Activated CD4-positive, CD25-positive, alpha-beta regulatory T cell (primary cell): ENCODE measurements at places on chromosomes 16 and 17.

DNA sequence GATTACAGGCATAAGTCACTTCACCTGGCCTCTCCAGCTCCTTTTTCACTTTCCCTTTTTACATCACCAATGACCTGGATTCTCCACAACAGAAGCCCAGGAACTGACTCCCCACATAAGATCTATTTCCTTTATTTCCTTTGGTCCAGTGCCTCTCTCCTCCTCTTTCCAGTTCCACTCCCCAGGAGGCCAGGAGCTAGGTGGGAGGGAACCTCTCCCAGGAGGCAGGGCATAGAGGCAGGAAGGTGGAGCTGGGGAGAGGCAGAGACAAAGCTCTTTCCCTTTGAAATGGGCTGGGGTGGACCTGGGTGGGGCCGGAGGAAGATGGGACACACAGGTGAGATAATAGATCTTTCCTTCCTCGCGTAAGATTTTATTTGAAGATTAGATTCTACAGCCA lies 318.3 kb upstream of the TNRC6C start:
- DNase-seq: no peak

GRCh38 chr17:77328823-77329740 lies 188.3 kb downstream of the SEC14L1 start:
- no peak for DNase-seq

- DNase-seq: no peak
Observed at GRCh38 chr17:8069587-8069860, 18.0 kb downstream of the ALOX12B start.

DNA sequence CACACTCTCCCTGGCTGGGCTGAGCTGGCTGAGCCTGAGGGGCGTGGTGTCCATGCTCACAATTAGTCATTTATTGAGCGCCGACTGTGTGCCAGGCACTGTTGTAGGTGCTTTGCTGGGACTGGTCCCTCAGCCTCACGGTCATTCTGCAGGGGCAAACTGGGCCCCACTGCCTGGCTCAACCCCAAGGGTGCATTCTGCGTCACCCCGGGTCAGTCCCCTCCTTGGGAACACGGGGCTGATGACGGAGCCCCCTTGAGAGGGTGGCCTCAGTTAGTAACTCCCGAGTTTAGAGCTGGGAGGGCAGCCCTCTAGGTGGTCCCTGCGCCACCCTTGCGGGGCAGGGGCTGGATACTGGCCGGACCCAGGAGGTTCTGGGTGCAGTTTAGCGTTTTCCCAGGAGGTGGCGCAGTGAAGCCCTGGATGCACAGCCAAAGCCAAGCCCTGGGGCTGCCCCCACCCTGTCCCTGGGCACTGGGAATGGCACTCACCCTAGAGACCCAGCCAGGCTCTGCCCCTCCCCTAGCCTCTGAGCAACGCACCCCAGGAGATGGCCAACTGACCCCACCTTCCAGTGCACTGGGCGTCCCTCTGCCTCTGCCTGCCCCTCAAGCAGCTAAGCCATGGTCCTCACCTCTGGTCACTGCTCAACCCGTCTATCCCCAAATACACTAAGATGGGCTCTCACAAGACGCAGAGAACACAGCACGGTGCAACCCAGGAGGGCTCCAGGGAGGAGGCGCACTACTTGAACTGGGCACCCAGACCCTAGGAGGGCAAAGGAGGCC lies 243.2 kb upstream of the GSE1 start:
- DNase-seq: peak; percentile 36

DNA sequence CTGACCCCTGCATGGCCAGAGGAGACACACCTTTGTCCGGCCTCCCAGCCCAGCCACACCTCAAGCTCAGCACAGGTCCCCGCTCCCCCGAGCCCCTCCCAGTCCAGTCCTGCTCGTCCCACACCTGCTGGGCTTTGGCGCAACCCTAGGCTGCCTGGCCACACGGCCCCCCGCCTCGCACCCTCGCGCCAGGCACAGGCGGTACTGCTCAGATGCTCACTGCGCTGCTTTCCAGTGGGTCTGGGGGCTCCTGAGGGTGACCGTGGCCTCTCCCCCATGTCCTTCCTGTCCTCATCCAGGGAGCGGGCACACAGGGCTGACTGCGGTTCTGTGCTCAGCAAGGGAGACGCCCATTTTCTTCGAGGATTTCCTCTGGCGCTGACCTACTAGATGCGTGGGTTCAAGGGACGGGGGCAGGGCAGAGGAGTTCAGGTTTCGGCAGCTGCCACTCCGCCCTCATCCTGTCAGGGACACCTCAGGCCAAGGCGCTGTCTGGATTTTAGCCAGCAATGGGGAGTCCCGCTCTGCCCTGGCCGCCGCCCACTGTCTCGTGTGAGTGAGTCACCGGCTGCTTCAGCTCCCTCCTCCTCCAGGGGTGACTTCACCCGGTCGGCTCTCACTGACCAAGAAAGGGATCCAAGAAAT lies 118.0 kb upstream of the ZNF469 start:
- peak; percentile 10 for DNase-seq

- no peak for DNase-seq
Observed at GRCh38 chr17:49965524-49965909, 3.5 kb upstream of the DLX4 start.

DNA sequence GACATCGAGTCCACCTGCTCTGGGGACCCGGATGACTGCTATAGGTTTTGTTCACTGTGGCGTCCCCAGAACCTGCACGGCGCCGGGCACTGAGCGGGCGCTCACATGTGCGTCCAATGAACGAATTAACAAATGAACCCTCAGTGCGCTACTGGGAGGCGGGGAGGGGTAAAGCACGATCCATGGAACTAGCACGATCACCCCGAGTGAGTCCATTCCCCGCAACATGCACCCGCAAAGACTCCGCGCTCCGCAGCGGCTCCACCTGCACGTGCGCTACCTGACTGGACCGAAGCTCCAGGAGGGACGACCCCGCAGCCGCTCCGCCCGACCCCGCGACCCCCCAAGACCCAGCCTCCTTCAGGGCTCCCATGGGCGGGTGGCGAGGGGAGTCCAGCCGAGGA lies 491 bp downstream of the TRAP1 start:
- DNase-seq: no peak

DNA sequence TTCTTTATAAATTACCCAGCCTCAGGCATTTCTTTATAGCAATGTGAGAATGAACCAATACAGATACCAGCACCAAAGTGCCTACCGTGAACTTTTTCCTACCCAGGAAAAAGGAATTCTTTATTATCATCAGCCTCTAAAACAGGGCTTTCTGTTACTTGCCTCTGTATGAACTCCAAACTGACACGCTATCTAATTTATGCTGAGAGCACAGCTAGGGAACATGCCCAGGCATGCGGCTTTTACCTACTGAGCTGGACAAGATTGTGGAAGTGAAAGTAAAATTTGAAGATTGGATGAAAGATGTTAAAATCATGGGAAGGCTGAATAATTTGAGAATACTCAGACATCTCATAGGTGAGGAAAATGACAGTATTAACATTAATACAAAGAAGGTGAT lies 24.4 kb upstream of the ADCY9 start:
- DNase-seq: no peak

DNA sequence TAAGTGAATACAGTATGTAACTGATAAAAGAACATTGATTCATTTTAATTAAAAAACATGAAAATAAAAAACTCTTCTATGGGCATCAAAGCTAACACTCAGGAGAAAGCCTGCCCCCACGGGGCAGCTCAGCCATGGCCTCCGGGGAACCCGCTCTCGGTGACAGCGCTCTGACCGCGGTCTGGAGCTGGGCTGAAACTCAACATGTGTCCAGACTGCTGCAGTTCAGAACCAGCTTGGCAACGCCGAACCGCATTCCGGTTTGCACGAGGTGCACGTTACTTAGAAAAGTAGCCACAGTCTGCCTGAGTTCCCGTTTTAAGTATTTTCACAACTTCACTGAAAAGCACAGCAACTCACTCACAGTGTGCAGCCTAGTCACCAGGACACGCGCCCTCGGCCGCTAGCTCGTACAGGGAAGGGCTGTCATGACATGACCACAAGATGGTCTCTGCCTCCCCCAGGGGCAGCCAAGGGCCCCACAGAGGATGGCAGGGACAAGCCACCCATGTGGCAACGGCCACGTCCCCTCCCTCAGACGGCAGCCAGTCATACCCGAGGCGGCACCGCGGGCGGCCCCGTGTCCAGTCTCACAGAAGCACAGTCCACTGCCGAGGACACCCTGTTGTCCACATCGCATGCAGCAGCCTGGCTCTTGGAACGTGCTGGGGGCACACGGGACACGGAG lies 77.1 kb upstream of the METRNL start:
- DNase-seq: no peak

DNA sequence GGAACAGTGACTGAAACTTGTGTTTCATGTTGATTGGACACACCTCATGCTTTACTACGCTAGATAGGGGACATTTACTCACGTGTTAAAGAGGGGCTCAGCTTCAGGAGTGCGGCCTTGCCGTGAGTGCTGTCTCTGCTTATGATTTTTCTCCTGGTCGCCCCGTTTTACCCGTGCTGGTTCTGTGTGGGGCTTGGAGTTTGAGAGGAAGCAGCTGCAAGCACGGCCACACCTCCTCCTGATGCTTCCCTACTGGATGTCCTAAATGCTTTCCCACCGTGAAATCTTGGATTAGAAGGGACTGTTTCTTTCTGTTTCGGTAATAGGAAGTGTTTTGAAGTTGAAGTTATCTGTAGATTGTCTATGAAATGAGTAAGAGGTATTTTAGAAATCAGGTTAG lies 54.0 kb upstream of the ZNF750 start:
- no peak for DNase-seq
